Lower lobe of right lung (tissue), 2 donors: ENCODE measurements at places on chromosomes 2 and 18. TPM values are rescaled to one million over a fixed set of nuclear protein-coding genes. Genes with fewer than 3 reads are reported as not detected.

DNA sequence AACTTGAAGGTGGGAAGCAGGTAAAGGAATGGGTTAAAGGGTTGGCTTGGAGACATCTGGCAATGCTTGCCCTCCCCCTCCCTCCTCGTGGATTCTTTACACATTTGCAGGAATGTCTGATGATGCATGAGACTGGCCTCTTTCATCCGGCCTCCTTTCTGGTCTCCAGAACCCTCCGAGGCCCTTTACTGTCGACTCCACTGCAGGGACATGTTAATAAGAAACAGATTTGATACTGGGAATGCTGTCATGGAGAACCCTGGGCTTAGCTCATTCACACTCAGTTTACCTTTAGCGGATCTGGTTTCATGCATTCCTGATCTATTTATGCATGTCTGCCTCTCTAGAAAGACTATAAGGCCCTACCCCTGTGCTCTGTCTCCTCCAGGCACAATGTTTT is 238.7 kb downstream of the TGIF1 start:
- peaks cover 3% of the 10 kb centered on the region for H3K4me1 ChIP-seq
- H3K27ac ChIP-seq = no peak overlapping the region
- no peak overlapping the region for H3K4me3 ChIP-seq
- no peak for DNase-seq

GRCh38 chr18:40283560-40283959 is 1671.5 kb upstream of the PIK3C3 start:
- no peak overlapping the region for H3K4me3 ChIP-seq
- no peak for DNase-seq
- no peaks in the 10 kb centered on the region for H3K27me3 ChIP-seq
- no peaks in the 10 kb centered on the region for H3K36me3 ChIP-seq
- H3K4me1 ChIP-seq = no peaks in the 10 kb centered on the region

DNA sequence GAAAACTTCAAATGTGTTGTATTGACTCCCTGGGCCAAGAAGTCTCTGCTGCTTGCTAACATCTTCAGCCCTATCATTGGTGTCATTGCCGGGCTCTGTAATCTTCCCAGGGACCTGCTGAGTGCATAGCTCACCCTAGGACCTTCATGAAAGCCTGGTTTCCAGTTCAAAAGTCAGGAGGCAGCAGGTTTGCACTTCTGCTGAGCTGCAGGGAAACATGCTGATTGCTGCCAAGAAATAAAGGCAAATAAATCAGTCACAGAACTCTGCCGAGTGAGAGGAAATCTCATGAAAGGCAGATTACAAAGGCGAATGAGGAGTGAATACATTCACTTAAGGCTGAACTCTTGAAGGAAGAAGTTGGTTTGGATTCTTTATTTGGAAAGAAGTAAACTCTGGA is 1947.6 kb upstream of the CELF4 start:
- H3K4me3 ChIP-seq = no peak overlapping the region
- no peaks in the 10 kb centered on the region for H3K4me1 ChIP-seq
- no peak for DNase-seq
- H3K27ac ChIP-seq = no peak overlapping the region
- H3K27me3 ChIP-seq = no peaks in the 10 kb centered on the region
- no peaks in the 10 kb centered on the region for H3K36me3 ChIP-seq

GRCh38 chr2:62660087-62660486 is 45.4 kb upstream of the EHBP1 start:
- H3K4me3 ChIP-seq = no peak overlapping the region
- no peaks in the 10 kb centered on the region for H3K36me3 ChIP-seq
- no peak for DNase-seq
- no peaks in the 10 kb centered on the region for H3K27me3 ChIP-seq

DNA sequence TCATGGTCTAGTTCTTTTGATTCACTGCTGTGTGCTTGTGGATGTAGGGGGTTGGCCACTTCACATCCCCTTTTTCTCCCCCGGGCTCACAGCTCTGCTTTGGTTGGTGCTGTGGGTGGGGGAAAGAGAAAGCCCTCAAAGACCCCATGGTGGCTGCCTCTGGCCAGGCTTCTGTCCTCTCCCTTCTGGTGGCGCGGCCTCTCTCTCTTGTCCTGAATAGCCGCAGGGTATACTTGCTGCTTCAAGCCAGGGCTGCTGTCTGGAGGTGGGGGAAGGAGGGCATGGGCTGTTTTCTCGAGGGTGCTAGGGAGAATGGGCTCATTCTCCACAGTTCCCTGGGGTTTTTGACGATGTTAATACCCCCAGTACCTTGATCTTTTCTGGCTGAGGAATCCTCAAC is 53.9 kb downstream of the IL1R2 start:
- H3K27ac ChIP-seq = peak overlapping the region; percentile 58
- H3K4me3 ChIP-seq = no peak overlapping the region

The FBXO48 gene
- total RNA-seq = 2.3 TPM

The WIPF1 gene
- total RNA-seq = 84.4 TPM

The TM4SF20 gene
- not detected for total RNA-seq

The DAPL1 gene
- not detected for total RNA-seq

The WNT10A gene
- total RNA-seq = 0.35 TPM

The RTP5 gene
- not detected for total RNA-seq

The ORC2 gene
- total RNA-seq = 28.6 TPM

The FECH gene
- 25.7 TPM for total RNA-seq

The RESP18 gene
- total RNA-seq = not detected

The KCNS3 gene
- 28.7 TPM for total RNA-seq
